ENCODE measurements at places on chromosomes 12 and 14.

DNA sequence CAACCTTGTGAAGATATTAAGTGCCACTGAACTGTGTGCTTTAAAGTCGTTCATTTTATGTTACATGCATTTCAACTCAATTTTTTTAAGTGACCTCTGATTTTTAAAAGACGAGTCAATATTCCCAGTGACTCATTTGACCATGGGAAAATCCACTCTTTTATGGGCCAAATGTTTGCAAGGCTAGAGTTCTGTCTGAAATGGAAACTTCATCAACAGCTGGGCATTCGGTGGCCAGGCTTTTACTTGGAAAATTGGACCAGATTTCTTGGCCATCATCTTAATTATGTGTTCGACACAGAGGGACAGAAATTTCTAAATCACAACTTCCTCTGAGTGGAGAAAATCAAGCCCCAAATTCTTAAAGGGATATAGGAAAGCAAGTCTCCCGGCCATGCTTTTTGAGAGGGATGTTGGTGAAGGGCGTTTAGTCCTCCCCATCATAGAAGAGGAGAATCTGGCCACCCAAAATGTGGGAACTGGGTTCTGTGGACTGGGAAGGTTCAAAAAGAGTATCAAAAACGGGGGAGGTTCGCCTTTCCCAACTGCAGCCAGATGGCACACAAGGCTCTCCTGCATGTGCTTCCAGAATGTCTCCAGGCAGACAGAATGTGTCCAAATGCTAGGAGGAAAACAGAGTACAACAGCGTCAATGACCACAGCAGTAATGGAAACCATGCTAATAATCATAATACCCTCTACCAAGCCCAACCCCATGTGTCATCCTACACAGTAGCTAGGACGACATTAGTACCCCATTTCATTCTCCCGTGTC is 40.9 kb upstream of the FZD10 start:
- no peak for DNase-seq

- DNase-seq = no peak
These were observed 68.5 kb downstream of the SOX5 start for GRCh38 chr12:23880988-23881387.

DNA sequence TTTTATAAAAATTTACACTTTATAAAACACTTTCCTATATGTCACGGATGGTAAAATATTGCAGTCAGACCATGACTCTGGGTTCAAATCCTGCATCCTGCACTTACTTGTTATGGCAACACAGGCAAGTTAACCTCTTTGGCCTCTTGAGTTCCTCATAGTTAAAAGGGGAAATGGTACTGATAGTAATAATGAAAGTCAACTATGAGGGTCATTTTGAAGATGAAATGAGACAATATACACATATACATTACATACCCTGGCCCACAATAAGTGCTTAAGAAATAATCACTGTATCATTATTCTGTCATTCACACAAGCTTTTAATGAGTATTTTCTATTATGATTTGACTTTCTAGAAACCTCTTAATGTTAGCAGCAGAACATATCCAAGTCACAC is 64.4 kb downstream of the C12orf42 start:
- no peak for DNase-seq

GRCh38 chr12:6193853-6194815 is 6.1 kb upstream of the CD9 start:
- DNase-seq = no peak

DNA sequence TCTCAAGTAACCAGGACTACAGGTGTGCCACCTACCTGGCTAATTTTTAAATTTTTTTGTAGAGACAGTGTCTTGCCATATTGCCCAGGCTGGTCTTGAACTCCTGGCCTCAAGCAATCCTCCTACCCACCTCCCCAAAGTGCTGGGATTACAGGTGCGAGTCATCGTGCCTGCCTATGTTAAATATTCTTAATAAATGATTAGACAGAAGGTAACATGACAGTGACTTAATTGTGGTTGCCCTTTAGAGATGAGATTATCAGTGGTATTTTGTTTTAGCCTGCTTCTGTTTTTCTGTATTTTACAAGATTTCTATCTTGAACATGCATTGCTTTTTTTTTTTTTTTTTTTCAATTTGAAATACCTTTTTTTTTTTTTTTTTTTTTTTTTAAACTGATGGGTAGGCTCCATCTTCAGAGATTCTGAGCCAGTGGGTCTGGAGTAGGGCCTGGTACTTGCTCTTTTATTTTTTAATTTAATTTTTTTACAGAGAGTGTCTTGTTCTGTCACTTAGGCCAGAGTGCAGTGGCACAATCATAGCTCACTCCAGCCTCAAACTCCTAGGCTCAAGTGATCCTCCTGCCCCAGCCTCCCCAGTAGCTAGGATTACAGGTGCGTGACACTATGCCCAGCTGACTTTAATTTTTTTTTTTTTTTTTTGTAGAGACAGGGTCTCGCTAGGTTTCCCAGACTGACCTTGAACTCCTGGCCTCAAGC is 88.4 kb downstream of the BORCS5 start:
- no peak for DNase-seq

DNA sequence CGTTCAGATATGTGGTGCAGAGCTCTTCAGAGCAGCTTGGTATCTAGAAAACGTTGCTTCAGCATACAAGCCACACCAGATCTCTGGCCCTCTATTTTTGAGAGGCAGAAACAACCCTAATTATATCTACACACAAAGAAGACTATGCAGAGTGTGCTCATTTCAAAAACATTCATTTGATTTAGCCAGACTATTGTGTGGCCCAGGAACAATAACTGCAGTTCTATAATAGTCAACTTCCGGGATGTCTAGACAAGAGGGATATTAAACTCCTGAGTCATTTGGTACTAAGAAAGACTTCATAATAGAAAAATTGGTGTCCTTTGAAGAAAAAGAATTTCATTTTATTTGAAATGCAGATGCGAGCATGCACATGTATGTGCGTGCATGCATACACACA is 153.8 kb downstream of the PELI2 start:
- DNase-seq = no peak

DNA sequence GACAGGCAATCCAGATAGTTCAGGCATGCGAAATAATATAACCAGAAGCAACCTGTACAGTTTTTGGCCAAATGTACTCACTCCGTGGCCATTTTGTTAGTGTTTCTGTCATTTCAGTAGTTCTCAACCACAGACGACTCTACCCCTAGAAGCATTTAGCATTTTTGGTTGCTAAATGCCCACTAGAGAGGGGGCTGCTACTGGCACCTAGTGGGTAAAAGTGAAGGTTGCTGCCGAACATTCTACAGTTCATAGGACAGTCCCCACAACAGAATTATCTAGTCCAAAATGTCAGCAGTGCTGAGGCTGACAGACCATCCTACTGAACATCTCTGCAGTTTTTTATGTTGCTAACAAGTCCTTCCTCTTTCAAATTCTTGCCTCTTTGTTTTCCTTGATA is 107.4 kb downstream of the TSHR start:
- DNase-seq = no peak

Data from activated T-helper 1 cell treated with Interleukin-2 at 50 U/mL for 16 hours (primary cell).